Activated T-cell treated with anti-CD3 and anti-CD28 coated beads for 4 hours (primary cell): ENCODE measurements at places on chromosomes 2 and 18.

DNA sequence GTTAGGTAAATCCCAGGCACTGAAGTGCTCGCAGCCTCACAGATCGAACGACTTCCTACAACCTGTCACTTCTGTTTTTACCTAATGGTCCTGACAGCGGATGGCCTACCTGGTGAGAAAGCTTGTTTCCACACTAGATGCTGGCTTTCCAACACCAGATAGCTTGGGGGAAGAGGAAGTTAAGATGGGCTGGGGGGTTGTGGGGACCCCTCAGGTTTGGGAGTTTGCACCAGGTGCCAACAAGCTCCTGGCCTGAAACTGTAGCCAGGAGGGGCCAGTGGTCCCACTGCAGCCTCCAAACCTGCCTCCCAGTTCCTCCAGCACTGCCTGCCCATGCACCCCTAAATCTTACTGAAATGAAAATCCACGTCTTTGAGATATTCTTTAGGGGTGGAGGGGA is 3.9 kb downstream of the TMEM185B start:
- no peak for DNase-seq

GRCh38 chr18:23307567-23308295 is 145.4 kb upstream of the RIOK3 start:
- DNase-seq, result no peak

DNA sequence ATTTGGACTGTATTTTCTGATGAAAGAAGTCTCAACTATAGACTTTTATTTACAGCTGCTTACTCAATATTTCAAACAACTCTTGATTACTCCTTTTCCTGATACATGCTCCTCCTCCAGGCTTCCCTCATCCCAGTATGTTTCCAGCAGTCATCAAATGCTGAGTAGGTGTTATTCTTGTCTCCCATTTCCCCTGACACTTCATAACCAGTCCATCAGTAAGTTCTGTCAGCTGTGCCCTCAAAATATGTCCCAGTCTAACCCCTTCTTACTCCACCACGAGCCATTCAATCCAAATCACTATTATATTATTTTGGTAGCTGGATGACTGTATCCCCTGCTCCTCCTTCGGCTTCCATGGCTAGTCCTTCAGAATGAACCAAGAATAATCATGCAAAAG is 189.1 kb upstream of the DTNA start:
- DNase-seq, result no peak

DNA sequence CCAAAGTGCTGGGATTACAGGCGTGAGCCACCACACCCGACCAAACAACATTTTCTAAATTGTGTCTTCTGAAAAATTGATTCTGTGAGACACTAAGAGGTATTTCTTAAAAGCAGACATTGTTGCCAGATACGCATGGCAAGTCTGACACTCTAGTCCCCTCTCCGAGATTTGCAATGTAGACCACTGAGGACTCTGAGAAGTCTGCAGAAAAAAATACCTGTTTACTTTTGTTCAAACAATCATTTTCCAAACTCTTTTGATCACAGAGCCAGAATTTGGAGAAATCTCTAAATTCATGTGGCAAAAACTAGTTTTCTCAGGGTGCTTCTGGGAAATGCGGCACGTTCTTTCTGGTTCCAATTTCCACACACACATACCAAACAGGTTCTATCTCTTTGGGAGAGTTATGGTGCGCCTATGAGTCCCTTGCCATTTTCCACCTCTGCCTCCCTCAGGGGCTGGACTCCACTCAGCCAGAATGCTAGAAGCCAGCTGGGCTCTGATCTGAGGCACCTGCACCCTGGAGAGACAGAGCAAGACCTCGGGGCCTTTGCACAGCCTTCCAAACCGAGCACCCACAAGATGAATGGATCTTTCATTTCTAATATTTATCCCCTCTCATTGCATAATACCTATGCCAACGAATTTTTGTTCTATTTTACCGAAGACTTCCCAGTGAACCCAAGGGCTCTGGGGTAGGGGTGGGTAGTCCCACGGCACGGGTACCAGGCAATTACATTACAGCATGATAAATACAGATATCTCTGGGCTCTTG is 152.7 kb downstream of the MYCN start:
- no peak for DNase-seq

DNA sequence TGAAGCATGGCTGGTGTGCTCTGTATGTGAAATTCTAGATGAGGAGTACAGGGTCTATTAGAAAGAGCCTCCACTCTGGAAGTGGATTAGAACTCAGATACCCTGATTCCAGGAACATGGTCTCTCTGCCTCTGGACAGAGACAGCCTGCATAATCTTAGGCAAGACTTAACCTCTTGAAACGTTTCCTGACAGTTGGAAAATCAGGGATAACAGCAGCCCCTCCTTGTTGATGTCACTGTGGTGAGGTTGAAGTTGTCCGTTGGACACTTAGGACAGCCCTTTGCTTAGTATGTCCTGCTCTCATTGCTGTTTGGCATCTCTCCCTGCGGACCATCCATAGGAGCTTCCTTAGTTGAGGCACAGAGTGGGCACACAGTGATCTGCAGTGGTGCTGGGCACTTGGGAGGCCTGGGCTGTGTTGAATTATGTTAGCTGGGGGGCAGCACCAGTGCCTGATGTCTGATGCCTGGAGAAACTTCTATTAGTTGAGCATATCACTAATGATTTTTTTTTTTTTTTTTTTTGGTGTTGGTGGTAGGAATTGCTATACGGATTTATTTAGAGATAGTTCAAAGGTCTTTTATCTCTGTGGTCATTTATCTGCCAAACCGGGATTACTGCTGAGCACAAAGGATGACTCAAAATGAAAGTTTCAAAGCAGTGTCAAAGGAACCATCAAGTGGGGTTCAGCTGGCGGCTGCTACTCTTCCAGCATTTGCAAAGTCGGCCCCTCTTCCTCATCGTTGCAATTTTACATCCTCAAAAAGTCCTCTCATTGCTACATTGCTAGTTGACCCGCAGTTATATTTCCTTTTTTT is 28.8 kb downstream of the SETBP1 start:
- no peak for DNase-seq

DNA sequence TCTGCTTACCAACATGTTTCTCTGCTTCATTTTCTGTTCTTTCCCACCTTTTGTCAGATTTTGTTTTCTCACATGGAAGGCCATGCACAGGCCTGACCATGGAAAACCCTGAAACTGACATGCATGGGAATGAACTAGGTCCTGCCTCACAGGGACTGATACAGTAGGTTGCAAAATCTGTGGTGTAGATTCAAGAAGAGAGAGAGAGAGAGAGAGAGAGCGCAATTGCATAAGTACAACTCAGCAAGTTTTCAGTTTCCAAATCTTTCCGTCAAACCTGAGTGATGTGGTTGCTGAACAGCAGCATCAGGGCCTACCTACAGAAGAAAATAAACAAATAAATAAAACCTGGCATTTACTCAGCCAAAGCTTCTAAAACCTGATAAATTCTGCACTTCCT is 87.5 kb upstream of the RNF152 start:
- DNase-seq, result no peak

DNA sequence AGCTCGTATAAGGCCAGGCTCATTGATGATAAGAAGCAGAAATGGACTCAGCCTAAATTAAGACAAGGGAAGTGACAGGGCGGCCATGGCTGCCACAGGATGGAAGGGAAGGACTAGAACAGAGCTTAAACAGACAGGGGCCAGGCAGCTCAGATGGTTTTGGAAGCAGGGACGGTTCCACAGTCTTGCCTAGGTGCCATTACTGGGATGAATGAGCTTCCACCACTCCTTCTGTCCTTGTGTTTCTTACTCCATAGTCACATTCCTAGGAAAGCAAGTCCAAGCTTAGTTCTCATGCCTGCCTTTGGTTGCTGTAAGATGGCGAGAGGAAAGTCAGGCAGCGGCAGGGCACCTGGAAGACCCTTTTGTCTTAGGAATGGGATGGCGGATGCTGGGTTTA is 11.9 kb downstream of the GNLY start:
- no peak for DNase-seq

DNA sequence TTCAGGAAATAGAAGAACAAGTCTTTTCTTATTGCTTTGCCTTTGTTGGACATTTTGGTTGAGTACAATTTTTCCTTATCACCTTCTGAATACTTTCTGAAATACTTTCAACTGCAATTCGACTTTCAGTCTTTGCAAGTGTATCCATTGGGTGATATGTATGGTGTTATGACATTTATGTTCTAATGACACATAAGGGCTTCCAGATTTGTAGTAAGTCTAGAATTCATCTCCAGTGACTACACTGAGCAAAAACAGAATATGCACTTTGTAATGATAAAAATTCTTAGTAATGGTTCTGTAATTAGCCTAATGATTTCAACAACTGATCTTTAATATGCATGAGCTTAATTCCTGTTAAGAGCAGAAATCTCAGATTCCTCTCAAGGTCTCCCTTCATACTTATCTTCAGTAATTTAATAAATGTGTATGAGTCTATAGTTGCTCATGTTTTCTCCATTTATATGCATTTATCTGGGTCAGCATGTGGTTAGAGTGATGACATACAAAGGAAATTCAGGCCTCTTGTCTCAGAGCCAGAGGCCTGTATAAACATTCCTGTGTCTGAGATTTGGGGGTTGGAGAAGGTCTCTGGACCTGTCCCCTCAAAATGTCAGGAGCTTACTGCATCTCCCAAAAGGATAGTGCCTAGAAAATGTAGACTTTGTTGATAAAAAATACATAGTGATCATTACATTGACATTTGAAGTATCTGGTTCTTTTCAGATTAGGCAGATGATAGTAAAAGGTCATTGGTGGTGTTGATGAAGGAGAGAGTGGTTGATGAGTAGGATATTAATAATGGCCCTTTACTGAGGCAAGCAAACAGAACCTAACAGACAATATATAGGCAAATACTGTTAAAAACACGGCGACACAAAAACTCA is 114.9 kb downstream of the QPCT start:
- DNase-seq, result no peak

GRCh38 chr2:48213646-48214045 is 307.3 kb upstream of the FBXO11 start:
- no peak for DNase-seq

DNA sequence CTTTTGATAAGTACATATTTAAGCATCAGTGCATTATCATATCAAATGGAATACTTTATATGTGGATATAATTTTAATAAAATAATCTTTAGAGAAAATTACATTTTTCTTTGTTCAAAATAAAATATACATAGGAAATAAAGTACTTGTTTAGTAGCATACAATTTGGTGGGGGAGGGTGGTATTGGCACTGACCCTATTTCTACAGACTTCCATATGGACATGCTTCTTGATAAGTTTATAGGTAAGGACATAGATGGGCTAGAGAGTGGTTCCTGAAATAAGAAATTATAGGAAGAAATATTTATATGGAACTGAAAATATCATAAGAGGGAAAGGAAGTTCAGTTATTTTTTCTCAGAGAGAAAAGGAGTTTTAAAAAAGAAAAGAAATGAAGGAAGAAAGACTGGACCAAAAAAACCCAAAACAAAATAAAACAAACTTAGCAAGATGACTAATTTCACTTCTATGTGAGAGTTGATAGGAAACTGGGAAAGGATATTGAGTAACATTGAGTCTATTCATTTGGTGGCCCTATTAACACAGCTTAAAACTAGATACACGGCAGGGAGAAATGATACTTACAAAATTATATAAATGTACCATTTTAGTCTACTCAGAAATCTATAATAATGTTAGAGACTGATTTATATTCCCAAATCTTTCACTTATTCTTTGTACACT is 505.9 kb downstream of the ERBB4 start:
- DNase-seq, result no peak

DNA sequence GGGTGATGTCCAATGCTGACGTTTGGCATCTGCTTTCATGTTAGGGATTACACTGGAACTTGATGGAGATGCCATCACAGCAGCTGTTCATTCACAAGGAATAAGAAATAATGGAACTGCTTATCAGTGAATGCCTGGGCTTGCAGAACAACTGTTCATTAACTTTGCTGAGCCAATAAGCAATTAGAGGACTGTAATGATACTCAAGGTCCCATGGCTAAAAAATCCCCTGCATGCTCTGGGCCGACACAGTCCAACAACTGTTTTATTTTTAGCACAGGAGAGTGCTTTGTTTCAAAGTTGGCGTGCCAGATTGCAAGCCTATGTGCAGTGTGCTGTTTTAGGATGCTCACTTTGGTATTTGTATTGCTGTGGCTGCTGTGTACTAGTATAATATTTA is 408.0 kb upstream of the RGPD4 start:
- DNase-seq, result no peak

- DNase-seq, result no peak
These were observed 11.4 kb upstream of the GALNT5 start for GRCh38 chr2:157245846-157246764.

DNA sequence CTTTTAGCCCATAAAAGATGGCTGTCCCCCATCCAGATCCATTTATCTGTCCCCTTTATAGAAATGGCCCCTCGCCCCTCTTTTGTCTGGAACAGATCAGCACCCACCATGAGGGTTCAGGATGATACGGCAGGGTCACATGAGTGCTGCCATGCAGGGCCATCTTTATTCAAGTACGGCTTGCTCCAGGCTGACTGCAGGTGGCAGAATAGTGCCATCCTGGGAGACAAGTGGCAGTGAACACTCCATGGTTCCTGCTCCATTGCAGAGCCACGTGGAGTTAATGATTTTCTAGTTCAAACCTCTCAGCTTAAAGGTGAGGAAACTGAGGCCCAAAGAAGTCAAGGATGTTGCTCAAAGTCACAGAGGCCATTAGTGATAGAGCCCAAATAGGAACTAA is 180.6 kb downstream of the CLIP4 start:
- no peak for DNase-seq

DNA sequence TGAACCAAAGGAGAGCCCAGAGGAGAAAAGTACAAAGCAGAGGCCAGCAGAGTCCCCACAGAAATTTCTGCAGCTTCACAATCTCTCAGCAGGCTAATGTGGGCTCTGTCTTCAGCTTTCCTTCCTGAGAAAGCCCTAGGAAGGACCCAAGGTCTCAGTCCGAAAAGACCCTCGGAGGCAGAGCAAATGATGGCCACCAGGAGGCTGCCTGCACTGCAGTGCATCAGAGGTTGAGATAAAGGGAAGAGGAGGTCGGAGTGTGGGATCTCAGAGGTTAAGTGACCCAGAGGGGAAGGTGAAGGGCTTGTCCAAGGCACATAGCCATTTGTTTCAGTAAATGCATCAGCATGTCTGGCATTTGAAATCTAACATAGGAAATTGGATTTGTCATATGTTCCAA is 299.1 kb upstream of the SLC14A2 start:
- DNase-seq, result no peak

GRCh38 chr2:33496726-33497125 is 20.3 kb downstream of the RASGRP3 start:
- DNase-seq, result no peak

DNA sequence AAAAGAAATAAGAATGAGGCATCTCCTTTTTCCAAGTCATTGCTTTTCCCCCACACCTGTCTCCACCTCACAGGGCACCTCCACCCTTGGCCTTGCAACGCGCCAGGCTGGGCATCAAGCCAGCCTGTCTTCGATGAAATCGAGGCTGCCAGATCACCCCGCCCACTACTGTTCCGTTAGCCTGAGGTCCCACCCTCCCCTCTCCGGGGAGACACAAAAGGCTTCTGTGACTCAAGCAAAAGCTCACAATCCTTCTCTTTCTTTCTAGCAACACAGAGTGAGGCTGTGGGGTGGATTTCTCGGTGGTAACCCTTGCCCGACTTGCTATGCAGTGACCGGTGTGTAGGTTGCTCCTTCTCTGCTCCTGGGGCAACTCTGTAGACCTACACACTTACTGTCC is 9.9 kb downstream of the TNP1 start:
- DNase-seq, result peak; percentile 5

GRCh38 chr18:50707855-50708469 is 111.9 kb downstream of the MRO start:
- no peak for DNase-seq
